Skin of body (tissue), 3 donors: ENCODE measurements at places on chromosomes 4 and X. TPM values are rescaled to one million over a fixed set of nuclear protein-coding genes. Genes with fewer than 3 reads are reported as not detected.
A peak's percentile ranks its signal among the peaks of the same experiment; 100 is the strongest.

DNA sequence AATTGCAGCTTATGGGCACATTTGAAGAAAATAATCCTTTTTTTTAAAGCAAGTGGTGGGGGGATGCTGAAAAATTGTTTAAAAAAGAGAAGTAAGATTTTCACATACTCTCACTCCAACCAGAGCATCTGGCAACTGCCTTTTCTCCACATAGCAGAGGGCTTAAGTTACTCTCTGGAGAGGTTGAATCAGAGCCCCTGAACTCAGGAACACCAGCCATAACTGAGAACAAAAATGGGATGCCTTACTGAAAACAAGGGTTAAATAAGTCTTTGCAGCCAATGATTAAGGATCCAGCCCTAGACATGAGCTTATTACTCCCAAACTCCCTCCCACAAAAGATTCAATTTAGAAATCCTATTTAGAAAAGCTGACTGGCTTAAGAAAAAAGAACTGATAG is 27.5 kb downstream of the CASK start:
- DNase-seq, result no peak

- DNase-seq, result no peak
Observed at GRCh38 chr4:159212675-159213293, 109.9 kb downstream of the RAPGEF2 start.

Gene TRIM75
- total RNA-seq, result not detected

- no peak for DNase-seq
Observed at GRCh38 chr4:11354531-11354930, 74.2 kb downstream of the HS3ST1 start.

GRCh38 chrX:11187001-11187400 is 75.9 kb downstream of the HCCS start:
- DNase-seq, result no peak

DNA sequence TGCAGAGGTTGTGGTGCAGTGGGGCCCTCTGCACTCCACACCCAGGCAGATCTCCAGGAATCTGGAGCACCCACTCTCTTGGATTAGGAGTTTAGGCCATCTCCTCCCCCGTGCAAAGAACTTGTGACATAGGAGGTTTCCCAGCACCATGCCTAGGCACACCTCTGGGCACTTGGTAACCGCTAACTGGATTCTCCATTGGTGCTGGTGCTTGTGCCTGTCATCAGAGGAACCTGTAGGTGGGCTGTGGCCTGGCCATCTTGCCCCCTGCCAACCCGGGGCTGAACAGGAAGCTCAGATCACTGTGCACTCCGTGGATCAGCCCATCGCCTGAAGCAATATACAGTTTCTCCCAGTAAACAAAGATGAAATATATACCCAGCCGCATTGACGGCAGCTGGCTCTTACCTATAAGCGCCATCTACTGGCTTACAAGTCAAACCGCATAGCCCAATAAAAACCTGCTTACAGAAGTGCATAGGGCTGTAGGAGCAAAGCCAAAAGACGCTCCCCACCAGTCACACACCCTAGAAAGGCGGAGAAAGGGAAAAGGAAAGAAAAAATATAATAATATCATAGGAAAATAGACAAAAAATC is 19.1 kb upstream of the TEX13B start:
- no peak for DNase-seq

GRCh38 chrX:41952102-41952501 is 28.7 kb upstream of the CASK start:
- DNase-seq, result no peak

DNA sequence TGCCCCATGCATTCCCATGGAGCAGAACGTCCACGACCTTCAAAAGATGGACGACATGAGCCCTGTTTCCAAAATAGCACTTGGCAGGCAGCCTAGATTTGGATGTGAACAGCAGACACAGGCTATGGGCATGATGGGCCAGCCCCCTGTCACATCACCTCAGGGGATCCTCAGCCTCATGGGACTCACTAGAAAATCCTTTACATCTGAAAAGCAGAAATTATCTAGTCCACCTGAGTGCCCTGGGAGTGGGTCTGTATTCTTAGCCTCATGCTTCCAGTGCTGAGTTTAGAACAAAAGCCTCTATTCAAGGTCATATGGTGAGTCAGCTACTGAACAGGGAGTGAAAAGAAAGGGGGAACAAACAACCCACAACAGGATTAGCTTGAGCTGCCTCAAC is 35.8 kb downstream of the GRIA3 start:
- no peak for DNase-seq

Gene NPY1R
- total RNA-seq, result 5.6 TPM

Gene ADGRG4
- not detected for total RNA-seq

DNA sequence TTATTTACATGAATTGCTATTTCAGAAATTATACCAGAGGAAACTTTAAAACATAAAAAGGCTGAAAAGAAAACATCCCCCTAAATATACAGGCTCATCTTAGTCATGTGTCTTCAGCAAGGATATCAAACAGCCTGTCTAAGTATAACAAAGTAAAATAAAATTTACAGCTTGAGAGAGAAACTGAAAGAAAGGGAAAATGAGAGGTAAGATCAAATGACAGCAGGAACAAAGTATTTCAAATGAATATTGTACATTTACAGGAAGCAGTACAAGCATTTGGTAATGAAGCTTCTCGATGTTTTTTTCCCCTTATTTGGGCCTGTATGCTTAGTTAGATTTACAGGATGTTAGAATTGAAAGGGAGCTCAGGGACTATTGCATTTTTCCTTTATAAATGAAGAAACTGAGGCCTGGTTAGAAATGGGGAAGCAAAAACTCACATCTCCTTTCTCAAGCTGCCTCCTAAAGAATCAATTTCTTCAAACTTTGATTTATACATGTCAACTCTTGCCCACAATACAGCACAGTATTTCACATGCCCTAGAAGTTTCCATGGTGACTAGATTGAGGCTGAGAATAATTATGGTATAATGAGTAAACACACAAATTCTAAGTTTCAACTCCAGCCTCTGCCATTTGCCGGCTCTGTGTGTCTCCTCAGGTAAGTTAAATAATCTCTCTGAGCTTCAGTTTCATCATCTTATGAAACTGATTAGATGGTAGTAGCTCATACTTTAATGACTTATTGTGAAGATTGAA is 29.3 kb downstream of the DAPP1 start:
- DNase-seq, result no peak

Gene GPAT3
- 35.0 TPM for total RNA-seq

GRCh38 chrX:55007656-55008055 is 7.5 kb downstream of the APEX2 start:
- DNase-seq, result no peak

DNA sequence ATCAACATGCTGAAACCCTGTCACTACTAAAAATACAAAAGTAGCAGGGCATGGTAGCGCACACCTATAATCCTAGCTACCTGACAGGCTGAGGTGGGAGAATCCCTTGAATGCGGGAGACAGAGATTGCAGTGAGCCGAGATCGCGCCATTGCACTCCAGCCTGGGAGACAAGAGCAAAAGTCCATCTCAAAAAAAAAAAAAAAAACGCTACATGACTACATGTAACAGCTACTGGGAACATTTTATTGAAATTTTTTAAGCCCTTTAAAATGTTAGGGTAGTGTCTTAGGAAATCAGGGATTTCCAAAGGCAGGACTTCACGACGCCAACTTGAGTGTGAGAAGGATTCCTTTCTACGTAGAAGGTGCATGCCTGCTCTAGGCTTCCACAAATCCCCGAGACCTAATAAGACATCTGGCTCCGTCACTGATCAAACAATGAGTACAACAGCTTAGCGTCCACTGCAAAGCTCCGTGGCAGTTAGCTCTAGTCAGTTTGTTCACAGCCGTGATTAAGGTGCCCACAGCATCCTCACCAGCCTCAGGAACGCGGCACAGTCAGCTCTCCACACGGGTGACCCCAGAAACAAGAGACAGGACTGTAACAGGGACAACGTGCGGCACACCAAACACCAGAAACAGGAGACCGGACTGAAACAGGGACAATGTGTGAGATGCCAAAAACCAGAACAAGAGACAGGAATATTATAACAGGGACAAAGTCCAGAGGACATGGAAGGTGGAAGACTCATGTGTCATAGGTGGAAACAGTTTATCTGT is 33.7 kb downstream of the DHRSX start:
- no peak for DNase-seq

Gene CSN1S1
- total RNA-seq, result not detected

DNA sequence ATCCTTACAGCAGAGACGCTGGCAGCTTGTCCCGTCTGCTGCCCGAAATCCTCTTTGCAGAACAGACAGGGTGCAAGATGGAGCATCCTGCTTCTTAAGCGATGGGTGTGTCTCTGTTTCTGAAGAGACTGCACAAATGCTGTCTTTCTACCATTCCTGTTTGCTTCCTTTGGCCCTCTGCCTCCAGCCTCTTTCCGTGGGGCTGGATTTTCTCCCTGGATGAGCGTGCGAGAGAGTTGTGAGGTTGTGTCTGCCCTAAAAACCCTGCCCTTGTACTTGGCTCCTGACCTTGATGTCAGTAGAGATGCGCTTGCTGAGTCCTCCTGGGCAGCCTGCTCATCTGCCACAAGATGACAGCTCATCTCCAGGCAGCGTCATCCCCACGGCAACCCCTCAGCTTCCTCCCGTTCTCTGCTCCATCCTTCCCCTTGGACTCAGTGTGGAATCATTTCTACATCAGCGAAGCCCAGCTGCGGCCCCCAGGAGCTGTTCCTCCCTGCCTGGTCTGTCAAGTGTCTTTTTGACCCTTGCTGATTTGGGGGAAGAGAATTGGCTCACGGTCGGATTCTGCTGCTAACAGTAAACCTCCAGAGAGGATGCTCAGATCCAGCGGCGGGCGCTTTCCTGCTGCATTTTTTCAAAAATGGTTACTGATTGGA is 246.2 kb downstream of the ASMT start:
- no peak for DNase-seq

DNA sequence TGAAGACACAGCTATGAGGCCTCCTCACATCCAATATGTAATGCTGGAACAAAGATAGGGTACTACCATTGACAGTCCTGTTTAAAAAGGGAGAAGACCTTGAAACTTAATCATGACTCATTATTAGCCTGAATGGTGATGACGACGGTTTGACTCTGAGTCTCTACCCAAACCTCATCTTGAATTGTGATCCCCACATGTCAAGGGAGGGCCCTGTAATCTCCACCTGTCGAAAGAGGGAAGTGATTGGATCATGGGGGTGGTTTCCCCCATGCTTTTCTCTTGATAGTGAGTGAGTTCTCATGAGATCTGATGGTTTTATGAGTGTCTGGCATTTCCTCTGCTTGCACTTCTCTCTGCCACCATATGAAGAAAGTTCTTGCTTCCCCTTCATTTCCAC is 395.3 kb upstream of the CPEB2 start:
- no peak for DNase-seq

DNA sequence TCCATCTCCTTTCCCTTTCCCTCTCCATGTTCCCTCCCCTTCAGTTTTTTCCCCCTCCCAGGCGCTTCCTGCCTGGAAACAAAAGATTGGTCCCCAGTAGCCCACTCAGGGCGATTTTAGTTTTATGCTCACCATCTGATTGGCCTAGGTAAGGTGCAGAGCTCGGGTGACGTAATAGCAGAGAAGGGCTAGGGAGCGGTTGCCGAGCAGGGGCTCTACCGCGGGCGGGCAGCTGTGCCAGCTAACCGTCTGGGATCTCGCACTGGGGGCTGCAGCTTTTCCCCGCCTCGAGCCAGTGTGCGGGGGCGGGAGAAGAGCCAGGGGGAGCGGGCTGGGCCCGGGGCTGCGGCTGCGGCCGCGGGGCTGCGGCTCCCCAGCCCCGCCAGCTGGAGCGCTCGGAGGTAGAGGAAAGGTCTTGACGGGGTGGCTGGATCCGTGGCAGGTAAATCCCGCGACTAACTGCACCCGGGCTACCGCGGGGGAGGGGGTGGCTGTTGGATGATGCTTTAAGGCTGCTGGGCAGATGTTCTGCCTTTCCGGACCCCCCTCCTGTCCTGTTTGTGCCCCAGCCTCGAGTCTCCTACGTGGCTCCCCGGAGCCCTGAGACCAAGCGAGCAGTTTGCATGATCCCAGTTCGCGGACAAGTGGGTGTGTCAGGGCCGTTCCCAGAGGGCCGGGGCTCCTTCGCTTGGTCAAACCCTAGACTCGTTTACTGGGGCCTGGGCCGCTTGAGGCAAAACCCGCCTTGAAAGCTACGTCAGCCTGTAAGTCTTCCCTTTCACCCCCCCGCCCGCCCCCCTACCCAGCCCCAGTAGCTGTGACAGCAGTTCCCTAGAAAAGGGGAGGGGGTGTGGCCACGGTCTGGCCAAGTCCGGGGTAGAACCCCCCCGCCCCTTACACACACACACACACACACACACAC is at the start of gene PAK3:
PAK3 (plus strand) TSS at position 218 of the 922 bp plus-strand sequence. CDS start 26,913 bp downstream, outside the sequence.
- peak; percentile 41 for DNase-seq

Gene MAGED4
- total RNA-seq, result 18.0 TPM

- no peak for DNase-seq
Observed at GRCh38 chr4:182877326-182877883, 39.8 kb downstream of the DCTD start.

- peak; percentile 6 for DNase-seq
Observed at GRCh38 chrX:63784902-63785707, at the start of gene ARHGEF9. Gene ARHGEF9, minus strand, starts transcription at chrX:63785214. Its CDS starts 69 bp downstream, at chrX:63785145.

- DNase-seq, result no peak
Observed at GRCh38 chrX:73267979-73268378, 53.3 kb upstream of the NAP1L2 start.

- DNase-seq, result no peak
Observed at GRCh38 chr4:187098429-187098828, 374.8 kb upstream of the FAT1 start.

- no peak for DNase-seq
Observed at GRCh38 chrX:80354966-80355465, 65.2 kb upstream of the TENT5D start.
